ENCODE measurements at places on chromosomes 4 and X.

DNA sequence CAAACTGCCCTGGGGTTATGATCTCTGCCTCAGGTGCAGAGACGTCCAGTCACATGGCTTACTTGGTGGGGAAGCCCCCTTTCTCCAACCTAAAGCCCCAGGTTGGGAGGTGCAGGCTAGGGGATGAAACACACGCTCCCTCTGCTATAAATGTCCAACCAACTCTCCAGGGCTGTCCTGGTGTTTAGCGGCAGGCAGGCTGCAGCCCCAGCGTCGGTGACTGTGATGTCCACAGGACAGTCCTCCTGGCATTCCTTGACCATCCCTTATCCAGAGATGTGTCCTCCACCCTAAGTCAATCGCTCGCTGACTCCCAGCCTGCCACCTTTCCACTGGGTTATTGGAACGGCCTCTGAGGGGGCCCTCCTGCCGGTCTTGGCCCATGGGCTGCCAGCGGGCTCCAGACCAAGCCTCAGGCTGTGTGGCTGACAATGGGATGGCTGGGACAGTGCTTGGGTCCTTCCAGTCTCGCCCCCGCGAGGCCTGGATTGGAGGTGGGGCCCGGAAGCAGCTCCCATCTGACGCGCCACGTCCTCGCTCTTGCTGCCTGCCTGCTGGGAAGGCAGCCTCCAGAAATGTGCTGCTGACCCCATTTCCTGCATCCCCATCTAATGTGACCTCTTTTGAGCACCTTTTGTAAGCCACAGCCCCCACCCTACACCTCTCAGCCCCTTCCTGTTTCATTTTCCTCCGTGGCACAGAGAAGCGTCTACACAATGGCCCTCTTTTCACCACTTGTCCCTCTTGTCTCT, 60.8 kb upstream of the ADRA2C start:
- no peak for DNase-seq

DNA sequence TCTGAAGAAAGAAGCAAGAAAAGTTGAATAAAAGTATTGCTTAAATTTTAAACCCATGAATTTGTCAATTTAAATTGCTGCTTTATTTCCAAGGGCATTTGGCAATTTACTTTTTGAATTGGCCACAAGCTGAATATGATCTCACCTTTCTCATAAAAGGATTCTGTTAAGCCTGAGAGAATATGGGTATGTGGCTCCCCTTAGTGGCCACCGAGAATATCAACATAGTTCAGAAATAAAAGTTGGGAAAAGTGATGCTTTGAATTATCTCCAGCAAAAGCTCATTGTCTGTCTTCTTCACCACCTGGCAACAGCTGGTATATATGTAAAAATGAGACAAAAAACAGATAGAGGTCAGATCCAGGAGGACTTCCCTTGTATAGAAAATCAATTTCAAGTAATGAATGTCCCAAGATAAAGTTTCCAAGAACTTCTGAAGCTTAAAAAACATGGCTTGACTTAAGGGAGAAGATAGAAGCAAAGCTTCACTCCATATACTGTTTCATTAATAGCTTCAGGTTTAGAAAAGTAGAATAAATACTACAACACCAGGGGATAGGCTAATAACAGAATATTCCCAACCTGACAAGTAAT, 290.7 kb upstream of the FAM241A start:
- no peak for DNase-seq

GRCh38 chrX:73916489-73916888, 353.5 kb downstream of the CHIC1 start:
- DNase-seq: no peak

GRCh38 chr4:122796801-122797404, 29.7 kb upstream of the FGF2 start:
- no peak for DNase-seq

DNA sequence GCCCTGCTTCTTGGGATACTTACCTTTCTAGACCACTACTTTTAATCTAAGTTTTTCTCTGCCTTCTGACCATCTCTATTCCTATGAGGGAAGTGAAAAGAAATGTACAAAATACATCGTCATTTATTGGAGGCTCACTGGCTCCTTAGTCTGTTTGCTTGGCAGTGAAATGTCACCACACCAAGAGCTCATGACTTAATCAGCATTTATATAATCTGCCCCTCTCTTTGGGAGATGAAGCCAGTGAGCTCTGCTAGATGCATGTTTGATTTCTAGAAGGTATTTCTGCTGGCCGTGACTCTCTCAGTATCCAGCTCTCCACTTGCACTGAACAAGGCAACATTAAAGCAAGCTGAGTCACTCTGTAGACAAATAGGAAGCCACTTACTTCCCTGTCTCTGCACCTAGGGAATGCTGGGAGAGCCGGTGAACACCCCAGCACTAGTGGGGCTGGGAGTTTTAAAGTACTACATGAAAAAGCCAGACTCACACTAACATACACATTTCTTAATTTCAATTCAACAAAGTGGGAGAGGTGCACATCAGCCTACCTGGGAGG, 79.1 kb downstream of the MID1IP1 start:
- DNase-seq: no peak
